ENCODE measurements at places on chromosomes 5 and 9. TPM values are rescaled to one million over a fixed set of nuclear protein-coding genes. Genes with fewer than 3 reads are reported as not detected.

The URM1 gene
- 24.1 TPM for total RNA-seq

The KYAT1 gene
- 14.4 TPM for total RNA-seq

The CYFIP2 gene
- 10.8 TPM for total RNA-seq

The NR6A1 gene
- total RNA-seq, result 1.4 TPM

The CDH6 gene
- 11.3 TPM for total RNA-seq

The CDKN2A gene
- 18.5 TPM for total RNA-seq

The KLF4 gene
- 65.8 TPM for total RNA-seq

The IFNA13 gene
- total RNA-seq, result not detected
